ENCODE measurements at places on chromosomes 4 and X.
A peak's percentile ranks its signal among the peaks of the same experiment; 100 is the strongest.

DNA sequence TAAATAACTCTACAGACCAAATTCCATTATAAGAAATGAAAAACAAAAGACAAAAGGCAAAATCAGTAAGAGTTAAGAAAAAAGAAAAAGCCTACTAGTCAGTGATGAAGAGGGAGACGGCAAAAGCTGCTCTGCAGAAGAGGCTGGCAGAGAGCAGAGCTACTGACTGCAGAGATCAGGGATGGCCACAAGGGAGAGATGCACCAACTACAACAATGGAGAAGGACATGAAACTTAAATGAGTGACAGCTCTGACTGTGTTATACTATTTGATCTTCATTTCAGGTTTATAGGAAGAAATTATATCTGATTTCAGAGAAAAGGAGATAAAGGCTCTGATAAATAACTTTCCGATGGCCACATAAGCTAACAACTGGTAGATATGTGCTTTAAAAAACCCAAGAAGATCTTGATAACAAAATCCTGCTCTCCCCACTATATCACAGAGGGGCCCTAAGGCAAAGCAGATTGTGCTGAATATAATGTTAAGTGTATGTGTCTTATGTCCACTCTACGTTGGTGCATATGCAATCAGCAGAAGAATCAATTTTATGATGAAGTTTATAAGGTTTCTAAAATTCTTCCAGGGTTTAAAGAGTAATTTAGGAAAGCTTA is 58.4 kb upstream of the COX18 start:
- peak; percentile 62 for DNase-seq

- DNase-seq = no peak
Measured at GRCh38 chrX:497186-498014, 110.7 kb upstream of the PPP2R3B start.

GRCh38 chr4:140049849-140050637 is 103.9 kb downstream of the MAML3 start:
- peak; percentile 70 for DNase-seq

DNA sequence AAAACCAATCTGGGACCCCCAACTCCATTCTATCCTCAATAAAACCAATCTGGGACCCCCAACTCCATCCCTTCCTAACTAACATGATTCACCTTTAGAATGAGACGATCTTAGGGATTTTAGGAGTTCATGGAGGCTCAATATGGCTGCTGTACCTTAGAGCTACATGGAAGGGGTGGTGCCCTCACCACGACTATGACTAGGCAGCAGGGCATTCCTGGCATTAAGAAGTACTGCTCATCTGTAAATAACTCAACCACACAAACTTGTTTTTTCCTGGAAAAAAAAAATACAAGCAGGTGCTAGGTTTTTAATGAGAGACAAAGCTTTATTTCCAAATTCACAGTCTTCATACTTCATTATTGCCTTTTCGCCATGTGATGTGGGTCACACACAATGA is 346.5 kb upstream of the FAT1 start:
- DNase-seq = no peak

DNA sequence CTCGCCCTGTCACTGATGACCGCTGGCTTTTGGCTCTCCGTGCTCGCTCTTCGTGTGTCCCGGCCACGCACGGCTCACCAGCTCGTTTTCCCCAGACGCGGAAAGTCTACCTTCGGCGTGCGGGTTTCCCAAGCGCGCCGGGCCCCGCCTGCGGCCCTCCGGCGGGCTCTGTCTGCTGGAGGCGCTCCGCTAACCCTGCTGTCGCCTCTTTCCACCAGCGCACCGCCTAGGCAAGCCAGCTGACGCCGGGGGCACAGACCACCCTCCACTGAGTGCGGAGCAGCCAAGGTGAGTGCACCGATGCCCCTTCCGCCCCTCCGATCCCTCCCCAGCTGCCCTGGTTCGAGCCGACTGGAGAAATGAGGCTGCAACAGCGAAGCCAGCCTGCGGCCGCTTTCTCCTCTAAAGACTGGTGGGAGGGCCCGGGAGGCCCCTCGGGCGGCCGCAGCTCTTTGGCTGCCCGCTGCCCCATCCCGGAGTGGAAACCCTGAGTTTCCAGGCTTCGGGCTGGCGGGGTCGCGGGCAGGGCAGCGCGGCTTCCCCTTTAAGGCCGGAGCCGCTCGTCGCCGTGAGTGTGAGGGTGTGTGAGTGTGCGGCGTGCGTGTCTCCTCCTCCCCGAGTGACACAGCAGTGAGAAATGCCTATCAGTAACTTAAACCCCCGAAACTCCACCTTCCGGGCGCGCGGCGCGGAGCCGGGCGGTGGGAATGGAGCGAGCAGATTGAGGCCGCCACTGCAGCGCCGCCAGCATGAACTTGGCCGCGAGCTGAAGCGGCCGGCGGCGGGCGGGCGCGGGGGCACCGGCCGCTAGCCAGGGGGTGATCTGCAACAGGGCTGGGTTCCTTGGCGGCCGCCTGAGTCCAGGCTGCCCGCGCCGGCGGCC is at the start of gene MAMLD1:
Gene MAMLD1, plus strand, starts transcription at position 719 of the 883 bp plus-strand sequence. CDS start 82,200 bp downstream, outside the sequence.
- DNase-seq = peak; percentile 82

DNA sequence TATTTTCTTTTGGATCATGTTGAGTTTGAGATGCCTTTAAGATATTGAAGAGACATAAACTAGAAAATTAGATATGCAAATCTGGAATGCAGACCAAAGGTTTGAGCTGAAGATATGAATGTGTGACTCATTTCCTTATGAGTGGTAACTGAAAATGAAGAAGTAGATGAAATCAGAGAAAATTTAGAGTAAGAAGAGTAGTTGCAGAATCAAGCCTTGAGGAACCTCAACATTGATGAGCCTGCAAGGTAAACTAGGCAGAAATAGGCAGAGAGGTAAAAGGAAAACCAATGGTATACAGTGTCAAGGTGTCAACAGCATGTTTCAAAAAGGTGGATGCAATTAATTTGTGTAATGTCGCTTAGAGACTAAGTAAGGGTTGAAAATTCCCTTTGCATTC is 142.8 kb downstream of the MOSPD2 start:
- no peak for DNase-seq

DNA sequence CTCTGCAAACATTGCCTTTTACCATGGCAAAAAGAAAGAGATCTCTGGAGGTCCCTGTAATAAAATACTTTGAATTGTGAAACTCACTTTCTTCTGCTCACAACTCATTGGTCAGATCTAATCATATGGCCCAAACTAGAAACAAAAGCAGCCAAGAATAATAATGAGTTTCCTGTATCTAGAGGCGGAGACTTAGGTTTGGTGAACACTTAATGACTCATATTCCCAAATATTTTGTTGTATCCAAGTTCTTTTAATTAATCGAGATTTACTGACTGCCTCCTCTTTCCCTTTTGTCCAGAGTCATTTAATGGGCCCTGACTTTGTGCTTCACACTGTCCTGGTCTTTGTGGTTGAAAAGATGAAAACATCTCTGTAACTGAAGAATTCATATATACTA is 190.6 kb downstream of the CCSER1 start:
- peak; percentile 97 for DNase-seq
